Stomach (tissue), 19 donors: ENCODE measurements at places on chromosomes 4 and X. TPM values are rescaled to one million over a fixed set of nuclear protein-coding genes. Genes with fewer than 3 reads are reported as not detected.

The DCAF4L1 gene
- polyA plus RNA-seq, result not detected

The FRG2 gene
- polyA plus RNA-seq, result not detected

The PWWP3B gene
- 0.25 TPM for polyA plus RNA-seq

The HPGD gene
- polyA plus RNA-seq, result 30.0 TPM

The HSD17B10 gene
- 82.9 TPM for polyA plus RNA-seq

The SLC9A6 gene
- 1.2 TPM for polyA plus RNA-seq

The SH3D19 gene
- polyA plus RNA-seq, result 40.6 TPM

The FAT1 gene
- 8.7 TPM for polyA plus RNA-seq

The RNF175 gene
- not detected for polyA plus RNA-seq

The SUPT20HL1 gene
- polyA plus RNA-seq, result not detected

The SPANXA2 gene
- polyA plus RNA-seq, result not detected

The SHOX gene
- not detected for polyA plus RNA-seq

The NAT8L gene
- 0.31 TPM for polyA plus RNA-seq

The C4orf51 gene
- not detected for polyA plus RNA-seq

The KCND1 gene
- 0.19 TPM for polyA plus RNA-seq

The GABRG1 gene
- not detected for polyA plus RNA-seq

The SLC16A2 gene
- polyA plus RNA-seq, result 3.8 TPM

The AKAP4 gene
- not detected for polyA plus RNA-seq
